ENCODE measurements at places on chromosomes 13 and 19.

- no peak for DNase-seq
Observed at GRCh38 chr13:75384879-75385707, 96.9 kb downstream of the TBC1D4 start.

DNA sequence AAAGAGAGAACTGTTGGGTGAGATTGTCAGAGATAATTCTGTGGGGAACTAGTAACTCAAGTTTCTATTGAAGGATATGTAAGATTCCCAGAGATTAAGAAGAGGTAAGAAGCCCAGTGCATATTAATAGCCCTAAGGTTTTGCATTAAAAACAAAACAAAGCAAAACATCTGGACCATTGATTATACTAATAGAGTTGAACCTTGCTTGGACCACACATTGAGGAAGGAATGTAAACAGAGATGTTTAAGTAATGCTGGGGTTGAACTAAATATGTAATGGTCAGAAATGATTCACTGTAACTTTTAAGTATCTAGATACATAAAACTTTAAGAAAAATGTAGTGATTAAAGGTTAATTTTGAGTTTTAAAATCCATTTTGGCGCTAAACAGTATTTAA lies 1770.0 kb downstream of the PCDH9 start:
- DNase-seq = no peak

DNA sequence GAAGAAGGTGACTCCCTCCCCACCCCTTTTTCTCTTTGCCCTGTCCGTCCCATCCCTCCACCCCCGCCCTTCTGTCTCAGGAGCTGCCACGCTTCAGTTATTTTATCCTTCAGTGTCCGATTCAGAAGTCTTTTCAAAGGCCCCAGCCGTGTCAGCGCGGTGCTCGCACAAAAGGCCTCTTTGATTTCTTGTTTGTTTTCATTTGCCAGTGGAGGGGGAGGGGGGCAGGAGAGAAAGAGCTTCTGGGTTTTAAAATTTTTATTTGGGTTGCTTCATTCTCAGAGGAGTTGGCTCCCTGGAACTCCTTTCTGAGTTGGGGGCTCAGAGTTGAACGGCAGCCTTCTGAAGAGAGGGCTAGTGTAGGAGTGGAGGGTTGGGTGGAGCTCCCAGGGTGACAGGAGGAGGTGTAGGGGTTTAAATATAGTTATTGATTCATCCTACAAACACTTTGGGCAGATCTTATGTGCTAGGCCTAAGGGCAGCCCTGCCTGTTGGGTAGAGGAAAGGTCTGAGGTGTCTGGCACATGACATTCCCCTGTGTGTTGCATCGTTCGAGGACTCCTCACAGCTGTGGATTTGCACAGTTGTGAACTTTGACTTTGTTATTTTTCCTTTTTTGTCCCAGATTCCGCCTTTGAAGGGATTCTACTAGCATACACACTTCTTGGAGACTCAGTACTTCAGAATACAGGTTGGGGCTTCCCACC lies 36.8 kb downstream of the NFIX start:
- DNase-seq = no peak

DNA sequence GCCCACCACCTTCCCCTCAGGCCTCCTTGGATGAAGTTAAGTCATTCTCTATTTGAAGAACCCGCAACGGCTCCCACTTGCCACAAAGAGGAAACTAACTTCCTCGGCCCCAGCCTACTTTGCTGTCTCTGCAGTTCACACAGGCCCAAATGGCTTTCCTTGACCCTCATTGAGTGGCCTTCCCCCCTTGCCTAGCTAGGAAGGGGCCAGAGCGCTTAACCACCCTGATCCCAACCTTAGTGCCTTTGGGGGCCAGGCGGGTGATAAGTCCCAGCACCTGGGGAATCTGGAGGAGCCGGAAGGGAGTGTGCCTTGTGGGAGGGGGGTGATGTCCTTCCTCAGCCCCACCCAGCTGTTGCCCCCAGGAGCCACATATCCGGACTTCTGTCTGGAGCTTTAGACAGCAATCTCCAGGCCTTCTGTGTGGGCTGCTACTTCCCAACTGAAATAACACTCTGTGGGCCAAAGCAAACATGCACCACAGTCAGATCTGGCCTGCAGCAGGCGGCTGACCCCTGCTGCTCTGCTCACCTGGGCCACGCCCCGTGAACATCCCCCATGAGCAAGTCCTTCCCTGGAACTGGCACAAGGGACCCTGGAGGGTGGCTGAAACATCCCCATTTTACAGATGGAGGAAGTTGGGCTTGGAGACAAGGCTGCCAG lies 10.5 kb downstream of the NECTIN2 start:
- DNase-seq = no peak

- no peak for DNase-seq
Observed at GRCh38 chr13:58399263-58399662, 767.7 kb downstream of the PCDH17 start.
